Stomach (tissue), 19 donors: ENCODE measurements at places on chromosomes 5 and 9. TPM values are rescaled to one million over a fixed set of nuclear protein-coding genes. Genes with fewer than 3 reads are reported as not detected.

GRCh38 chr9:132412089-132412488 is 2.1 kb downstream of the CFAP77 start:
- H3K27me3 ChIP-seq, result no peaks in the 10 kb centered on the region
- no peaks in the 10 kb centered on the region for H3K36me3 ChIP-seq
- no peak overlapping the region for H3K4me3 ChIP-seq
- DNase-seq, result no peak
- peaks cover 15% of the 10 kb centered on the region for H3K4me1 ChIP-seq

- no peaks in the 10 kb centered on the region for H3K27me3 ChIP-seq
- no peak overlapping the region for H3K4me3 ChIP-seq
- no peaks in the 10 kb centered on the region for H3K4me1 ChIP-seq
- no peak overlapping the region for H3K27ac ChIP-seq
These were observed 94.7 kb upstream of the ADAMTSL1 start for GRCh38 chr9:18379073-18379811.

DNA sequence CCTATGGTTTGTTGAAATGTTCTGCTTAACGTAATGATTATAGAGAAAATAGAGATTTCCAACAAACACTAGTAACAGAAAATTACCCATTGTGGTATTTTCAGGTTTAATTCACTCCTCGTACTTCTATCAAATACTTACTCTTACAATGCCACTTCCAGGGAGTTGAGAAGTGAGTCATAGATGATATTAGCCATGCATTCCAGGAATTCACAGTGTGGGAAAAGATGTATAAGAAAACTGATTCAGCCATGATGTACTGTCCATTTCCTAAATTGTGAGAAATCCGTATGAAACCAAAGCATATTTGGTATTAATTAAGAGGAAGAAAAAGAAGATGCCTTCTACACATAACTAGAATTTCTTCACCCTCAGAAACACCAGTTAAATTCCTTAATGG is 1854.6 kb upstream of the WWC1 start:
- H3K36me3 ChIP-seq, result no peaks in the 10 kb centered on the region
- no peak overlapping the region for H3K27ac ChIP-seq
- H3K4me1 ChIP-seq, result no peaks in the 10 kb centered on the region
- H3K27me3 ChIP-seq, result no peaks in the 10 kb centered on the region
- no peak for DNase-seq

DNA sequence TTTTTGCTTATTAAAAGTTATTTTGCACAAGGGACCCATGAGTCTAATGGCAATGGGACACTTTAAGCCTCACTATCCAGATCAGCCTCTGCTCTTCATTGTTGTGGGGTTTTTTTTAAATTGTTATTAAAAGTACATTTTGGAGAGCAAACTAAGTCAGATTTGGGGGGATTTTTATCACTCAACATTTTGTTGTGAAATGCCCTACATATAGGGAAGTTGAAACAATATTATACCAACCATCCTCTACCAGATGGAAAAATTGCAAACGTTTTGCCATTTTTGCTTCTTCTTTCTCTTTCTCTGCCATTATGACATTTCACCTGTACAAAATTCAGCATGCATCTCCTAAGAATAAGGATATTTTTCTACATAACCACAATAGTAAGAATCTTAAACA is 75.3 kb downstream of the SLC1A3 start:
- H3K36me3 ChIP-seq, result no peaks in the 10 kb centered on the region
- no peak for DNase-seq
- no peaks in the 10 kb centered on the region for H3K4me1 ChIP-seq

DNA sequence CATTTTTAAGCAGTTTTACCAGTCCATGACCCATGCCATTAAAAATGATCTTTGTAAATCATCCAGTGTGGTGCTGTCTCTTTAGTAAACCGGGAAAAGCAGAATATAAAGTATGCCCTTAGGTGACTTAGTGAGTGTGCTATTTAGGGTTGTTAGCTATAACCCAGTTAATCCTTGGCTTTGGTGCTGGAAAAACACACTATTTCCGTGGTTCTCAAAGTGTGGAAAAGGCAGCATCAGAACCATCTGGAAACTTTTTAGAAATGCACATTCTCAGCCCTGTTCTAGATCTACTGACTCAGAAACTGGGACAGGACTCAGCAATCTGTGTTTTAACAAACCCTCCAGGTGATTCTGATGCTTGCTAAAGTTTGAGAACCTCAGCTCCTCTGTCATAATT is 123.6 kb upstream of the ZNF608 start:
- no peak for DNase-seq
- H3K36me3 ChIP-seq, result no peaks in the 10 kb centered on the region
- H3K4me1 ChIP-seq, result peaks cover 40% of the 10 kb centered on the region
- no peak overlapping the region for H3K4me3 ChIP-seq

- no peaks in the 10 kb centered on the region for H3K36me3 ChIP-seq
- H3K4me3 ChIP-seq, result no peak overlapping the region
- no peak for DNase-seq
- H3K4me1 ChIP-seq, result no peaks in the 10 kb centered on the region
- H3K27me3 ChIP-seq, result no peaks in the 10 kb centered on the region
These were observed 783.3 kb upstream of the CDH9 start for GRCh38 chr5:27821681-27822080.

GRCh38 chr9:26800322-26800721 is 92.3 kb downstream of the CAAP1 start:
- no peaks in the 10 kb centered on the region for H3K4me1 ChIP-seq
- H3K36me3 ChIP-seq, result no peaks in the 10 kb centered on the region
- H3K4me3 ChIP-seq, result no peak overlapping the region
- no peak for DNase-seq

GRCh38 chr5:93163010-93163663 is 417.9 kb downstream of the NR2F1-AS1 start:
- H3K36me3 ChIP-seq, result no peaks in the 10 kb centered on the region
- H3K27ac ChIP-seq, result no peak overlapping the region
- no peaks in the 10 kb centered on the region for H3K27me3 ChIP-seq

DNA sequence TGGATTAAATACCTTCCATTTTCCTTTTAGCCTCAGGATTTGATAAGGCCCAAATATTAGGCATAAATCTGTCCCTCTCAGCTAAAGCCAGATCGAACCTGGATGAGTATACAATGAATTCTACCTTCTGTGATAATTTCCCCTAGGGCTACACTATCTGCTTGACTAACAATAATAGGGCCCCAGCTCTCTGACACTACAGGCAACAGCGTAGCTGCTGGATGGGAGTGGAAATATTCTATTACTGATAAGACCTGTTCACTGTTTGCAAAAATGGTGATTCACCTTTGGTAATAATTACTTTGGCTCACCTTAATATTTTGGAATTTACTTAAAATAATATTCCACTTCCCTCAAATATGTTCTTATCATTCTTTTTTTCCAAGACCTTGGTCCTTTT is 644.2 kb upstream of the SEMA6A start:
- peaks cover 6% of the 10 kb centered on the region for H3K4me1 ChIP-seq
- H3K27me3 ChIP-seq, result no peaks in the 10 kb centered on the region
- DNase-seq, result no peak
- no peak overlapping the region for H3K4me3 ChIP-seq
- no peaks in the 10 kb centered on the region for H3K36me3 ChIP-seq
- peak overlapping the region; percentile 52 for H3K27ac ChIP-seq

GRCh38 chr5:44646016-44646415 is 162.7 kb upstream of the MRPS30 start:
- H3K27me3 ChIP-seq, result no peaks in the 10 kb centered on the region
- H3K4me3 ChIP-seq, result no peak overlapping the region
- H3K36me3 ChIP-seq, result no peaks in the 10 kb centered on the region
- no peak overlapping the region for H3K27ac ChIP-seq
- DNase-seq, result no peak

GRCh38 chr5:136133222-136133921 is 727 bp downstream of the SMAD5 start:
- peak overlapping the region; percentile 92 for H3K4me3 ChIP-seq
- no peaks in the 10 kb centered on the region for H3K27me3 ChIP-seq
- peak; percentile 84 for DNase-seq
- H3K36me3 ChIP-seq, result no peaks in the 10 kb centered on the region
- peaks cover 24% of the 10 kb centered on the region for H3K4me1 ChIP-seq

DNA sequence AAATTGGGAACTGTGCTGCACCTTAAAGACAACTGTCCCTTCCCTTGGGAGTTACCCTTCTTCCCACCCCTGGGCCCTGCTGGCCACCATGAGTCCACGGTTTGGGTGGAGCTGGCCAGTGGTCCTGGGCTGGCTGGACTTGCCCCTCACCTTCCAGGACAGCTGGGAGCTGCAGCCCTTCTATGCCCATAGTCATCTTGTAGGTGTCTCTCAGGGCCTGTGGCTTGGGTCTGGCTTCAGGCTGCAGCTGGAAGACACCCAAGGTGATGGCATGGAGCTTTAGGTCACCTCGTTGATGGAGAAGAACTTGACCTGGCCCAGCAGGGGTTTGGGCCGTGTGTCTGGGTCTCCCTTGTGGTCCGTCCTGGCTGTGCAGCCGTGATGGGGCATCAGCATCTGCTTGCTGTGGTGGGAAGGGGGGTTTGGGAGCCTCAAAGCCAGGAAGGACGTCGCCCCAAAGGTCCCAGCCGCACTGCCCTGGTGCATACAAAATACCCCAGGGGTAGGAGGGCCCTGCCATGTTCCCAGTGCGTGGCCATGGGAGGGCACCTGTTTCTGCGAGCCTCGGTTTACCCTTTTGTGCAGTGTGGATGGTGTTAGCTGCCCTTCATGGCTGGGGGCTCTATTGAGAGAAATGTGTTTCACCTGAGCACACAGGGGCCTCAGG is 8.9 kb downstream of the WNK2 start:
- no peak for DNase-seq
- no peak overlapping the region for H3K4me3 ChIP-seq
- H3K27ac ChIP-seq, result no peak overlapping the region
- H3K4me1 ChIP-seq, result peaks cover 55% of the 10 kb centered on the region

GRCh38 chr5:181271081-181271480 is 10.1 kb upstream of the TRIM52 start:
- no peaks in the 10 kb centered on the region for H3K36me3 ChIP-seq
- no peak overlapping the region for H3K27ac ChIP-seq
- no peaks in the 10 kb centered on the region for H3K27me3 ChIP-seq
- no peak overlapping the region for H3K4me3 ChIP-seq

- H3K4me3 ChIP-seq, result no peak overlapping the region
- H3K4me1 ChIP-seq, result peaks cover 5% of the 10 kb centered on the region
- no peak overlapping the region for H3K27ac ChIP-seq
- no peaks in the 10 kb centered on the region for H3K27me3 ChIP-seq
- peak; percentile 7 for DNase-seq
These were observed 81.1 kb downstream of the RMI1 start for GRCh38 chr9:84061613-84062193.

GRCh38 chr9:116959809-116960208 is 272.7 kb downstream of the TRIM32 start:
- no peaks in the 10 kb centered on the region for H3K36me3 ChIP-seq
- DNase-seq, result peak; percentile 59
- no peaks in the 10 kb centered on the region for H3K27me3 ChIP-seq
- no peak overlapping the region for H3K4me3 ChIP-seq
- H3K4me1 ChIP-seq, result peaks cover 3% of the 10 kb centered on the region

- H3K27me3 ChIP-seq, result no peaks in the 10 kb centered on the region
- H3K36me3 ChIP-seq, result peaks cover 31% of the 10 kb centered on the region
- DNase-seq, result no peak
- no peak overlapping the region for H3K4me3 ChIP-seq
- no peaks in the 10 kb centered on the region for H3K4me1 ChIP-seq
These were observed 28.7 kb downstream of the PNPLA7 start for GRCh38 chr9:137521405-137521985.

- H3K36me3 ChIP-seq, result no peaks in the 10 kb centered on the region
- no peak for DNase-seq
- no peak overlapping the region for H3K27ac ChIP-seq
- no peaks in the 10 kb centered on the region for H3K4me1 ChIP-seq
These were observed 178.7 kb upstream of the SLC30A5 start for GRCh38 chr5:68915079-68915478.

- DNase-seq, result peak; percentile 88
- peaks cover 12% of the 10 kb centered on the region for H3K4me1 ChIP-seq
- no peak overlapping the region for H3K4me3 ChIP-seq
- no peaks in the 10 kb centered on the region for H3K27me3 ChIP-seq
- H3K27ac ChIP-seq, result no peak overlapping the region
- peaks cover 10% of the 10 kb centered on the region for H3K36me3 ChIP-seq
These were observed 14.7 kb upstream of the CCIN start for GRCh38 chr9:36154331-36154952.

- H3K27me3 ChIP-seq, result no peaks in the 10 kb centered on the region
- no peak overlapping the region for H3K4me3 ChIP-seq
- peak overlapping the region; percentile 38 for H3K27ac ChIP-seq
- H3K4me1 ChIP-seq, result no peaks in the 10 kb centered on the region
These were observed 128.1 kb upstream of the BOD1 start for GRCh38 chr5:173744551-173744950.

- H3K27ac ChIP-seq, result peak overlapping the region; percentile 90
- peak overlapping the region; percentile 75 for H3K4me3 ChIP-seq
These were observed 494 bp downstream of the CERT1 start for GRCh38 chr5:75510836-75511434.

- no peaks in the 10 kb centered on the region for H3K4me1 ChIP-seq
- DNase-seq, result peak; percentile 43
- no peak overlapping the region for H3K27ac ChIP-seq
These were observed 180.3 kb downstream of the C9orf152 start for GRCh38 chr9:110027671-110028081.

DNA sequence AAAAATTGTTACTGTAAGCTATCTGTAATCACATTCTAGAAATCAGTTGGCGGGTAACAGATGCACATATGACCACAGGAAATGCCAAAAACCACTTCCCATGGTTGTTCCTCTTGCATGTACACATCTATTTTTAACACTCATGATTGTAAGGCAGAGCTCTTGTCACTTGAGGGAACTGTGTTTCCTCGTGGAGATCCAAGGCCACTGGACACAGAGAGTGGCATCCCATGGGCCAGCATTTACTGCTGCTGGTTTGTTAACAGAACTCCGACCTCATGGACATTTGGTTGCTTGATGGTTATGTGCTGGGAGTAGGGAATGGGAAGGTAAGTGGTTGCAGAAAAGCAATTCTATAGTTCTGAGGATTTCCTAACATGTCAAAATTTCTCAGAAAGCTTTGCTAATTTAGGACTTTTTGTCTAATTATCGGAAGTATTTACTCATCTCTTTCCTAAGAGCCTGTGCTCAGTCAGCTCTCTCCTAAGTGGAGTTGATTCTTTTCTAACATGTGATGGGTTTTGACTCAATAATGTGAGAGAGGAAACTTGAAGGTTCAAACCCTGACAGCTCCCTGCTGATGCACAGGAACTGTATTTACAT is 202.0 kb upstream of the NR3C1 start:
- peak overlapping the region; percentile 43 for H3K27ac ChIP-seq
- H3K27me3 ChIP-seq, result no peaks in the 10 kb centered on the region
- H3K4me1 ChIP-seq, result no peaks in the 10 kb centered on the region
- H3K36me3 ChIP-seq, result no peaks in the 10 kb centered on the region
- peak; percentile 41 for DNase-seq

Gene ORM2
- not detected for total RNA-seq

Gene SPINK4
- total RNA-seq, result not detected

Gene ARID3C
- not detected for total RNA-seq

Gene DNAI1
- total RNA-seq, result not detected

Gene ADAMTS13
- 7.5 TPM for total RNA-seq

Gene DIPK1B
- total RNA-seq, result 7.9 TPM

Gene DAB2IP
- total RNA-seq, result 303 TPM

Gene CTNND2
- total RNA-seq, result not detected

Gene WNT8A
- not detected for total RNA-seq

Gene ADRB2
- total RNA-seq, result 4.2 TPM

Gene ACOT12
- not detected for total RNA-seq
